ENCODE measurements at places on chromosomes 2 and 18. TPM values are rescaled to one million over a fixed set of nuclear protein-coding genes. Genes with fewer than 3 reads are reported as not detected.

The POTEI gene
- not detected for total RNA-seq

The ABCB11 gene
- 0.06 TPM for total RNA-seq

The FRZB gene
- 5.5 TPM for total RNA-seq

The CHST9 gene
- total RNA-seq = not detected

The VWC2L gene
- total RNA-seq = not detected

The SCG2 gene
- total RNA-seq = 0.19 TPM

The SERPINB3 gene
- total RNA-seq = not detected

The SLC4A1AP gene
- 18.0 TPM for total RNA-seq

The NTSR2 gene
- total RNA-seq = not detected

The CERKL gene
- not detected for total RNA-seq

The UNC80 gene
- not detected for total RNA-seq

Measured in mesenteric fat pad (tissue), 1 donor.